ENCODE measurements at places on chromosomes 2 and 18.
A peak's percentile ranks its signal among the peaks of the same experiment; 100 is the strongest.

DNA sequence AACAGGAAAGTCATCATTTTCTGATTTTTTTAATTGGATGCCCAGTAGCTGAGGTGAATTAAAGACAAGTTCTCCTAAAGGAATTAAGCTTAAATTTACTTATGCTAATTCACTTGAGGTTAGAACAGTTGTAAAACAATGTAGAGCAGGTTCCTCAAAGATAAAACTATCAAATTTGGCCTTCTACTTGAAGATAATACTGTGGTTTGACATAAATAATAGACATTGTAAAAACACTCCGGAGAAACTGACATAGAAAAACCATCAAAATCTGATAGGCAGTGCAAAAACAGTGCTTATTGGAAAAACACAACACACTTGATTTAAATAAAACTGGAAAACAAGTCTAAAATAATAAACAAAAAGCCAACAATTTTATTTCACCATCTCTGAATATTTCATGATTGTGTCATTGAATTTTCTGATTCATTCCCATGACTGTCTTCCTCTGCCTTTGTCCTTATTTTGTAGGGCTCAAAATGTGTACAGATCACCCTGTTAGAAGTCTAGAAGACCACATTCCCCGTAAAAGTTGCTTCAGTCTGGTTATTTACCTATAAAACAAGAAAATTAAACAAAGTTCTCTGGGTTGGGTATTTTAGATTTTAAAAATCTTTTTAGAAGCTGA is 28.3 kb upstream of the SLC40A1 start:
- DNase-seq, result no peak

GRCh38 chr2:110804915-110805314 is 72.5 kb downstream of the ACOXL start:
- DNase-seq, result peak; percentile 29

DNA sequence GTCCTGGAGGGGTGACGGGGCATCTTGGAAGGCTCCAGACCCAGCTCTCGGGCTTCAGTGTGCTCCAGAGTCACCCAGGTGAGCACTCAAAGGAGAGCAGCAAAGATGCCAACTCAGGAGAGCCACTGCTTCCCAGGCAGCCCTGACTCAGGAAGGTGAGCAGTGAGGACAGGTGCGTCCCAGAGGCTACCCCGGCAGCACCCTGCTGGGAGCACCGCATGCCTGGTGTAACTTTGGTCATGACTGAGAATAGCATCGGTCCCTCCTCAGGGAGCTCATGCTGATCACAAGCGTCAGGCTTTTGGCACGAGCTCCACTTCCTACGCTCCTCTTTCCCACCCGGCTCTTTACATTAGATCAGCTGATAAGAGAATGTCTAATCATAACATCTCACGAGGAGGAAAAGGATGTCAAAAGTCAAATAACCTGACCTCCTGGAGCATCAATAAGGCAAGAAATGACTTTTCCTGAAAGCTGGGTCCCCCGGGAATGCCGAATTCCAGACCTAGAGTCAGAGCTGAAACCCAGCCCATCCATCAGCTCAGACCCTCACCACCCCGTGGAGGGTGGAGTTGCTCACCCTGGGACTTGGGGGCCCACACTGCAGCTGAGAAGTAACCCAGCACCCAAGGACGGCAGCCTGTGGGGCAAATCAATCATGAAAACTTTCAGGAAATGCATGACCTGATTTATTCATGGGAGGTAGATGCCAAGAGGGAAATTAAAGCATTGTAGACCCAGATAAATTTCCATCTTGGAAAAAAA is 248.8 kb downstream of the ACKR3 start:
- no peak for DNase-seq

DNA sequence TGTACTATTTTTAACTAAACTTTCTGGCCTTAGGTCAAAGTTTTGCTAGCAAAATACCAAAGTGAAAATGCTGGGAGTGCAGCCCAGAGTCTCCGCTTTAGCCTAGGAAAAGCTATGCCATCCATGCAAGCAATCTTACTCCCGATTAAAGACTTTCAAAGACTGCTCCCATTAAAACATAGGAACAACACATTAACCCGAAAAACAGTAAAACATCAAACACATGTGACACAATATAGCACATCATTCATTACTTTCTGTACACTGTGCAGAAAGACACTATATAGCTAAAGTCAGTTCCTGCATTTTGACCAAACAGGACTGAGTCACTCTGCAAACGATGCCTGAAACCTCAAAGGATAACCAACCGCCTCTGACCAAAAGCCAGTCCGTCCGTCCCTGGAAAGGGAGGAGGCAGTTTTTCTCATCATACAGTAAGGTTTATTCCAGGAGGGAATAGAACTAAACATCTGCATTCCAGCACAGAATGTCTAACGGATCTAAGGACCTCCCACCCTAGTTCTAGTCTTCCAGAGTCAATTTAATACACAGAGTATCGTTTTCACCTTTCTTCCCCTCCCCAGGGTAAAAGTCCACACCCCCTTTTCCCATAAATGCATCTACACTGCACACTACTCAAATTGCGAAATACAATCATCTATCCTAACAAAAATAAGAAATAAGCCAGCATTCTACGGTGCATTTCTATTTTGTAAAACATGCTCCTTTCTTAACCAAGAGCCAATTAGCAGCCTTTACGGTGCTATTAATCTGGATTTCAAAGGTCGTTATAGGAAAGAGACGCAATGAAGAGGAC is 1.7 kb downstream of the ROCK2 start:
- no peak for DNase-seq

DNA sequence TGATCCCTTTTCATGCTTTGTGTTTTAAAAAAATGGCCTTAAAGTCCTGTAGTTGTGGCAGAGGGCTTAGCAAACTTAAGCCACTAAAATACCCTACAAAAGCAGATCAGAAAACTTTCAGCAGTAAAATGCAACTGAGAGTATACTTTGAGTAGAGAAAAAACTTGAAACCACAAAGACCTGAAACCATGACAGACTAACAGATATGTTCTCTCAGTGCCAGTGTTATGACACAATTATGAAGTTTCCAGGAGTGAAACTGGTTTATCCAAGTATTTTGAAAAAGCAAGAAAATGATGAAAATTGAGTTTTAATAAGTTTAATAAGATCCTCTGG is 74.5 kb downstream of the SPRED2 start:
- DNase-seq, result no peak

DNA sequence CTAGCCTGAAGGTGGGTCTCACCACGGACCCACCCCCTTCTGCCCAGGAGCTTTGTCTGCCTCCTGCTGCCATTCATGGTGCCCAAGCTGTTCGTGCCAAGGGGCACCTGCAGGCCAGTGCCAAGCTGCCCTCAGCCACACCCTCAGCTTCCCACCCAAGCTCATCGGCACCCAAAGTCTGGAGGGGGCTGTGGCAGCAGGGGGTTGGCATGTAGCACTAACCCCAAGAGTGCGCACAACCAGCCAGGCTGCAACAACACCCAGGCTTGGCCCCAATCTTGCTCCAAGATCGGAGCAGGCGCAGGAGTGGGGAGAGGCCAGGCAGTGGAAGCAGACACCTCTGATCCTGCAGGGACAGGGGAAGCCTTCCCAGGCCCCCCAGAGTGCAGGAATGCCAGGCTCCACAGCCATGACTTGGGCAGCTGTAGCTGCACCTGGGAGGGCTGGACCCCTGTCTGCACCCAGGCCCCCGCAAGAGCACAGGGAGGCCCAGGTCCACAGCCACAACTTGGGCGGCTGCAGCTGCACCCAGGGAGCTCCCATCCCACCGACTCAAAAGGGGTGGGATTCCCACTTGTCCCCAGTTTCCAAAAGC is 89.9 kb downstream of the ATAD2B start:
- no peak for DNase-seq

GRCh38 chr2:239249048-239249447 is 151.8 kb downstream of the HDAC4 start:
- DNase-seq, result no peak

- DNase-seq, result no peak
These were observed 161.6 kb downstream of the CMPK2 start for GRCh38 chr2:6704077-6704476.

DNA sequence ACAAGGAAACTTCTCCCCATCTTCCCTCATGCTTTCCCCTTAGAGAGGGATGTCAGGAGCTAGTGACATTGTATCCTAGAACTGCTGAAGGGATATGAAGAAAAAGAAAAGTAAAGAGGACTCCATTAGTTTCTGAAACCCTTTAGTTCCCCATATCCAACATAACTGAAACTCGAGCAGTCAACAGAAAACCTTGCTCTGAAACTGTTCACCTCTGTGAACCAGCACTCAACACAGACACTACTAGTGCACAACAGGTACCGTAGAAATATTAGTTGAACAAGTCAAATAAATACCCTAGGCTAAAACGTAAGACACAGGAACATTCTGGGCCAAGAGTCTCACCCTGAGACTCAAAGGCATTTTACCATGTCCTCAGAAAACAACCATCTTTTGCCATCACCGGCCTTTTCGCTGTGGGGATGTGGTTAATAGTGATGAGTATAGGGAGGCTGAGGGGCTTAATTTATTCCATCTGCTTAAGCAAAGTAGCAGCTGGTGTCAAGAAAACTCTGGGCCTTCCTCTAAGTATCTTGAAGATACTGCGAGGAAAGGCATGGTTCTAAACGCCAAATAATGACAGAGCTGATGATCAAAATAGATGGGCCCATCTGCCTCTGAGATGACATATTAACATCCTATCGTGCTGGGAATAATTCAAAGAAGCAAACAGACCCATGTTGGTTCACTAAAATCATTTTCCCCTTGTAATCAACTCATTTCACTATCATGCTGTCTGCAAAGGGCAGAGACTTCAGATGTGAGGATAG is 156.8 kb downstream of the STK39 start:
- DNase-seq, result no peak

DNA sequence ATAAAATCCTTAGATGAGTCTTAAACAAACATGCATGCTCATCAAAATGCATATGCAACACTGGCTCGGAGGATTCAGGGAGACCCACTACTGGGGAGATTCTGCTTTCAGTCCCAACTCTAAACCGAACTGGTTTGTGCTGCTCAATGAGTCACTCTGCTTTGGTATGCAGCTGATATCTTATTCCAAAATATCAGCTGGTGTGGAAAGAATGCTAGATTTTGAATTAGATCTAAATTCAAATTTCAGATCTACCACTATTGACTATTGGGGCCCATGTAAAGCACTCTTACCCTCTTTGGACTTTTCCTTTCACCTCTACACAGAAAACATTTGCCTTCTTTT is 39.2 kb upstream of the TTN start:
- no peak for DNase-seq

- no peak for DNase-seq
These were observed 33.3 kb downstream of the COPS7B start for GRCh38 chr2:231819447-231820042.

GRCh38 chr2:187775196-187775595 is 221.0 kb upstream of the TFPI start:
- DNase-seq, result no peak

- peak; percentile 55 for DNase-seq
These were observed 99.8 kb downstream of the CACNB4 start for GRCh38 chr2:151999053-151999452.

DNA sequence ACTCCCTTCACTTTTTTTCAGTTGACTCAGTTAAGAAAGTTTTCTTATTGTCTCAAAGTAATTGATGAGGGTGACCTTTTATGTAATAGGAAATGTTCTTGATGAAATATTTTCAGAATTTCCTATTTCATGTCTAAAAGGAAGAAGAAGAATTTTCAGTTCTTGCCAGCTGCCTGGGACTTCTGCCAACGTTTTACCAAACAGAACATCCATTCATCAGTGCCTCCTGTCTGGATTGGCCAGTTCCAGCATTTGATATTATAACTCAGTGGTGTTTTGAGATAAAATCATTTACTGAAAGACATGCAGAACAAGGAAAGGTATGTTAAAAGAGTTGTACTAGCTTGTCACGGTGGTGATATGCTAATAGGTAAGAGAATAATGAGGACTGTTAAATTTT is 104.7 kb upstream of the MYO3B start:
- DNase-seq, result no peak

DNA sequence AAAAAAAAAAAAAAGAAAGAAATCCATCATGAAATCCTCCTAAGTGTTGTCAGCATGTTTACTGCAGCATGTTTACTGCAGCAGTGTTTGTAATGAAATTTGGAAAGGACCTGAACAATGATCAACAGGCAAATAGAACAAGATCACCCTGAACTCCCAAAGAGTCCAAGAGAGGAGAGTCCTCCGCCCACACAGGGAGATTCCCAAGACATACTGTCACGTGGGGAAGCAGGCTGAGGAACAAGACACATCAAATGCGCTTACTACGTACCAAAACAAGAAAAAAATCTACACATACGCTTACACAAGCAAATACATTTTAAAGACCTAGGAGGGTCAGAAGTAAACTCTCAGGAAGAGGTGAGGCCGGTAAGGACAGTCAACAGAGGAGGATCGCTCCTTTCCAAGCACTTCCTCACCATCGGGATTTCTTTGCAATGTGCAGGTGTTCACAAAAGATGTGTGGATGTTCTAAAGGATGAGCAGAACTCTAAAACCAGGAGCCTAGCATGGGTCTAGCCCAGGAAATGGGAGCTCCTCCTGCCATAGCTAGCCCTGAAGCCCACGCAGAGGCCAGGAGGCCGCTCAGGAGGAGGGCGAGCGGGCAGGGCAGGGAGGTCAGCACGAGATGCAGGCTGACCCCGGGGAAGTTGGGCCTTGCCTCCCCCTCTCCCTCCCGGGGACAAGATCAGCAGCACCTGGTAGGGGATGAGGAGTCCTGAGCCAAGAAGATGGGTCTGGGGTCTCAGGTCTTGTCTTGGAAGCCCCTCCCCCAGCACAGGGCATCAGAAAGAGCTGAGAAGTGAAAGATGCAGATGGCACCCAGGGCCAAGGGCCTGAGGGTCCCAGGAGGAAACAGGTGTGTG is 66.4 kb downstream of the ZNF516 start:
- DNase-seq, result no peak

- DNase-seq, result no peak
These were observed 21.9 kb downstream of the FER1L5 start for GRCh38 chr2:96664366-96664925.

DNA sequence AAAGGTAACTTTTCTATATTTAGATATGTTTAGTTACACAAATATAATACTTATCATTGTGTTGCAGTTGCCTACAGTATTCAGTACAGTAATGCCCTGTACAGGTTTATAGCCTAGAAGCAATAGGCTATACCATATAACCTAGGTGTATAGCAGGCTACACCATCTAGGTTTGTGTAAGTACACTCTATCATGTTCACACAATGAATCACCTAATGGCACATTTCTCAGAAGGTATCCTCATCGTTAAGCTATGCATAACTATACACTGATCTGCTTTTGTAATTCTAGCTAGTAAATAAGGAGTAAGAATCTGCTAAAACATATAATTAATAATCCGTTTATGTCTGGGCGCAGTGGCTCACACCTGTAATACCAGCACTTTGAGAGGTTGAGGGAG is 102.1 kb downstream of the COMMD1 start:
- DNase-seq, result no peak

- no peak for DNase-seq
These were observed 118.7 kb upstream of the CNTNAP5 start for GRCh38 chr2:123906361-123906760.

Data from activated CD4-positive, alpha-beta T cell treated with anti-CD3 and anti-CD28 coated beads, Interleukin-2, amount 10 ng/mL, durations not matched to agents 7 days and 5 days (primary cell).